ENCODE measurements at places on chromosomes 2 and 18.

GRCh38 chr2:236180831-236181453, 12.8 kb upstream of the GBX2 start:
- peak; percentile 71 for DNase-seq

DNA sequence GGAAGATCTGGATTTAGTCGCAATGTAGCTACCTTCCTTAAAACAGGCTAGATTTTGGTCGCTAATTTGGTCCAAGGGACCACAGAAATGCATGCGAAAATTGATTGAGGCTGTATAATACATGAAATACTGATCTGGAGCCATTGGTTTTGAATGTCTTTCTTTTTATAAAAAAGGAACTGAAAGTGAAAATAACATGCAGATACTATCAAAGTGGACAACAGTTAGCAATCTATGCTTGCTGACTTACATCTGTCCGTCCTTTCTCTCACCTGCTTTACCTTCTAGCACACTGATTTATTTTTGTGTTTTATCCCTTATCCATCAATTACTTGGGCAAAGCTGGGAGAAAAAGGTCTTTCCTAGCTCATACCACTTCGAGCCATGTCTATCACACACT, 1459.8 kb upstream of the ACVR2A start:
- DNase-seq: no peak

DNA sequence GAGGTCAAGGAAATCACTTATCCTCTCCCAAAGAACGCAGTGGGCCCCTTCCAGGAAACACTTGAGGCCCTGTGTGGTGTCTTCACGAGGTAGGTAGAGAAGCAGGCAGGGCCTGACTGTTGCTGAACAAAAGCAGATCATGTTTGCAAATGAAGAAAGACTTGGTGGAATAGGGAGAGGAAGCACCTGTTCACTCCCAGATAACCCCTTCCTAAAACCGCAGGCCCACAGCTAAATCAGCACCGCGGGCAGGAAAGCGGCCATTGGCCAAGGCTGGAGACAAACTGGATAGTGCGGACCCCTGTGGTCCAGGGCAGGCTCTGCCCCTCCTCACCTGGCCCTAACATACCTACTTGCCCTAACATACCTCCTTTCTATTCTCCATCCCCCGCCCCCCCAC, 64.9 kb upstream of the KLHL29 start:
- no peak for DNase-seq

DNA sequence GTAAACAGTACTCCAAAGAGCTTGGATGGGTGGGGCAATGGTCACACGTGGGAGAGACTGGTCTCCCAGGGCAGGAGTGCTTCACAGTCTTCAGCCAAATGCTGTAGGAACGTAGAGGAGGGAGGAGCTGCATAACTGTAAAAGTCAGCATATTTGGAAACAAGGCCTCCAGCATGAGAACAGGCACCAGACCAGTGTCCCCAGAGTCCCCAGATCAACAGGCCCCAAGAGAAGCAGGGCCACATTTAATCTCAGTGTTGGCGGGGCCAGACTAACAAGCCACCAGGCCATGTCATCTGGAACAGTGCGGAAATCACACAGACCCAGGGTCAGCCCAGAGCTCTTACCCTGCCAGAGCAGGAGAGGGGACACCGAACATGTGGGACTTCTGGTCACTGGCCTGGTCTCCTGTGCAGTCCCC, 63.2 kb downstream of the ADCY3 start:
- no peak for DNase-seq

- no peak for DNase-seq
Observed at GRCh38 chr2:168669151-168669550, 133.3 kb upstream of the NOSTRIN start.

DNA sequence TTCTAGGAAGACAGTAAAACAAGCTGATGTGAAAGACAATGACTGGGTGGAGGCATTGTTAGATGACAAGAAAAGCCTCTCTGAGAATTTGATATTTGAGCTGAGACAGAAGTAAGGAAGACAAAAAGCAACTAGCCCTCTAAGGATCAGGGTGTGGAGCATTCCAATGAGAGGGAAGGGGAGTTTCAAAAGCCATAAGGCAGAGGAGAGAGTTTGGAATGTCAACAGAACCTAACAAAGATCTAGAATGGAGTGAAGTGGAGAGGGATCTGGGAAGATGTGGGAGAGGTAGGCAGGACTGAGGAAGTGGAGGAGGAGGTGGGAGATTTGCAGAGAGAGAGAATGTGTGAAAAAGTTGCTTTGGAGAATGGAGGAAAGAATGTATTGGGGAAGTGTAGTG, 17.3 kb upstream of the ASXL2 start:
- no peak for DNase-seq
